ENCODE measurements at places on chromosomes 16 and 17. TPM values are rescaled to one million over a fixed set of nuclear protein-coding genes. Genes with fewer than 3 reads are reported as not detected.

Gene TSC2
- 33.3 TPM for polyA plus RNA-seq

Gene PYY
- not detected for polyA plus RNA-seq

Gene MT1M
- 7.4 TPM for polyA plus RNA-seq

Gene RASD1
- 18.4 TPM for polyA plus RNA-seq

Gene OTOP3
- not detected for polyA plus RNA-seq

Gene USB1
- polyA plus RNA-seq, result 60.7 TPM

DNA sequence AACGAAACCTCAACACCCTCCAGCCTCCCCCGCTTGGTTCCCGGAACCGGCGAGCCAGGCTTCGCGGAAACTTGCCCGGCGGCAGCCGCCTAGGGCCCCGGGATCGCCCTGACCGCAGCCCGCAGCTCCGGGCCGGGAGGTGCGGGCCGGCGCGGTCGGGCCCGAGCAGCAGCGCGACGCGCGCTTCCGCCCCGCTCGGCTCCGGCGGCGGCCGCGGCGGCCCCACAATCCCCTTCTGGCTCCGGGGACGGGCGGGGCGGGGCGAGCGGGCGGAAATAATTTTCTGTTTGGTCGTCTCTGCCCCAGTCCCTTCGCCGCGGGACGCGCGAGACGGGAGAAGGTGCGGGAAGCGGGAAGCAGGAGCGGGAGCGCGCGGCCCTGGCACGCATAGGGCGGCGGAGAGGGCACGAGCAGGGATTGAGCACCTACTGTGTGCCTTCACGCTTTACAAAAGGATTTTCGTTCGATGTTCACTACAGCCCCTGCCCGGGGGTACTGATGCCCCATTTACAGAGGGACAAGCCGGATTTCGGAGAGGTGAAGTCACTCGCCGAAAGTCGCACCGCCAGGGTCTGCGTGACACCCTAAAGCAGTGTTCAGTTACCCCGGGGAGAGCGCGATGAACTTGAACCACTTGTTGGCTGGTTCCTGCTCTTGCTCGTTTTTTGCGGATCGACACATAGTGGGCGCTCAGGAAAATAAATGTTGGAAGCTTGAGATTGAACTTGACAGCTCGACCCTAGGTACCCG, 2.7 kb upstream of the MLLT6 start:
- DNase-seq, result peak; percentile 87

GRCh38 chr17:58932956-58933355, 173.7 kb downstream of the TRIM37 start:
- no peak for DNase-seq

GRCh38 chr17:82380860-82381702, 9.5 kb downstream of the UTS2R start:
- no peak for DNase-seq

GRCh38 chr17:4899341-4900230, at the start of gene C17orf107:
Gene C17orf107, plus strand, starts transcription at chr17:4899536. Its CDS starts 227 bp downstream, at chr17:4899763.
- DNase-seq, result peak; percentile 86

DNA sequence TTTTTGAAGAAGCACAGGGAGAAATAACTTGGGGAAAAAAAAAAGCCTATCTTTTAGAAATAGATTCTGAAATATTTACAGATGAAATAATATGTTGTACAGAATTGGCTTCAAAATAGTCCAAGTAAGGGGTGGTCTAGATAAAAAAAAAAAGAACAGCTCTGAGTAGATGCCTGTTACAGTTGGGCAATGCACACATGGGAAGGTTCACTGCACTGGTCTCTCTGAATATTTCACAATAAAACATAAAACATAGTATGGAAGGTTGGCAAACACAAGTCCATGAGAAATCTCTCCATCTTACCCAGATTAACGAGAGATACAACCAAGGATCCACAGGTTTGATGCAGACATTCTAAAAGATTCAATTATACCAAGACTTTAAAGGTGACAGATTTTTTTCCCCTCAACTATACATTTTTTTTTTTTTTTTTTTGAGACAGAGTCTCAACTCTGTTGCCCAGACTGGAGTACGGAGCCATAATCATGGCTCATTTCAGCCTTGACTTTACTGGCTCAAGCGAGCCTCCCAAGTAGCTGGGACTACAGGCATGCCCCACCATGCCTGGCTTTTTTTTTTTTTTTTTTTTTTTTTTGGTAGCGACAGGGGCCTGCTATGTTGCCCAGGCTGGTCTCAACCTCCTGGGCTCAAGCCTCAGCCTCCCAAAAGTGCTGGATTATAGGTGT, 58.0 kb downstream of the KANSL1 start:
- no peak for DNase-seq

GRCh38 chr17:4544951-4545216, 10.3 kb downstream of the MYBBP1A start:
- no peak for DNase-seq

- DNase-seq, result no peak
These were observed 4.8 kb upstream of the COG1 start for GRCh38 chr17:73188011-73188410.

- DNase-seq, result no peak
These were observed 615 bp downstream of the NHERF2 start for GRCh38 chr16:2027024-2028010.

DNA sequence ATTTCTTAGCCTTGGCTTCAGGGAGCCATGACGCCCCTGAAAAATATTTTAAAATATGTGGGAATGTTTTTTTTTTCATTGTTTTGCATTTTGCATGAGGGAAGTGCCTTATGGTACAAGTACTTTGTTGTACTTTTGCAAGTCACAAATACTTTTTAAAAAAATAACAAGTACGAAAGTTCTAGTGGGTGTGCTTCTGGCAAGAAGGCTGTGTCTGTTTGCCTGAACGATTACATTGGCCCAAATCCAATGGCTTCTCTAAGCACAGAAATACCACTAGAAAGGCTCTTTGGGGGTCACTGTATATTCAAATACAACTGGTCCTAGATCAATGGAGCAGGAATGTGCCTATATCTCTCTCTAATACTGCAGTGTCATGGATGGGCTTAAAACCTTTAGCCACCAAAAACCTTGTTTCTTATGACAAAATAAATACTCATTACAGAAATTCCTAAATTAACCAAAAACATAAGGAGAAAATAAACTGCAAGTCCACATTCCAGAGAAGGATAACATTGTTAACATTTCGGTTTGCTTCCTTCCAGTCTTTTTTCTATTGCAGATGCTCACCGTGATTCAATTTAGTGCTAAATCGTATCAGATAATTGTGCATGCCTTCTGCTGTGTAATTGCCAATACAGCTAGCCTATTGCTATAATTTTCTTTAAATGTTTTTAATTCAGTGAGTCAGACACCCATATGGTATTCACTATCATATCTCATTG, 97.4 kb downstream of the VAT1L start:
- DNase-seq, result no peak

DNA sequence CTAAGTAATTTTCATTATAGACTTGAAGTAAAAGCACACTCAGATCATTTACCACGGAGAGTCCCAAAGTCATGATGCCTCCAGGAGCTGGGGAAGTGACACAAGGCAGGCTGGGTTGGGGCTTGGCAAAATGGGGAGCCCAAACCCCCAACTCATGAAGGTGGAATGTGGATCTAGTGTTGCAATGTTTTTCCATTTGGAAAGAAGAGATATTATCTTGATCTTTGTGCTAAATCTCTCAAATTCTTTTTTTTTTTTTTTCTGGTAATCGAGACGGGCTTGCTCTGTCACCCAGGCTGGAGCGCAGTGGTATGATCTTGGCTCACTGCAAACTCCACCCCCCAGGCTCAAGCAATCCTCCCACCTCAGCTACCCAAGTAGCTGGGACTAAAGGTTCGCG, 7.5 kb upstream of the KCNG4 start:
- DNase-seq, result no peak

- DNase-seq, result no peak
These were observed 32.4 kb downstream of the RAB11FIP3 start for GRCh38 chr16:457732-458400.

DNA sequence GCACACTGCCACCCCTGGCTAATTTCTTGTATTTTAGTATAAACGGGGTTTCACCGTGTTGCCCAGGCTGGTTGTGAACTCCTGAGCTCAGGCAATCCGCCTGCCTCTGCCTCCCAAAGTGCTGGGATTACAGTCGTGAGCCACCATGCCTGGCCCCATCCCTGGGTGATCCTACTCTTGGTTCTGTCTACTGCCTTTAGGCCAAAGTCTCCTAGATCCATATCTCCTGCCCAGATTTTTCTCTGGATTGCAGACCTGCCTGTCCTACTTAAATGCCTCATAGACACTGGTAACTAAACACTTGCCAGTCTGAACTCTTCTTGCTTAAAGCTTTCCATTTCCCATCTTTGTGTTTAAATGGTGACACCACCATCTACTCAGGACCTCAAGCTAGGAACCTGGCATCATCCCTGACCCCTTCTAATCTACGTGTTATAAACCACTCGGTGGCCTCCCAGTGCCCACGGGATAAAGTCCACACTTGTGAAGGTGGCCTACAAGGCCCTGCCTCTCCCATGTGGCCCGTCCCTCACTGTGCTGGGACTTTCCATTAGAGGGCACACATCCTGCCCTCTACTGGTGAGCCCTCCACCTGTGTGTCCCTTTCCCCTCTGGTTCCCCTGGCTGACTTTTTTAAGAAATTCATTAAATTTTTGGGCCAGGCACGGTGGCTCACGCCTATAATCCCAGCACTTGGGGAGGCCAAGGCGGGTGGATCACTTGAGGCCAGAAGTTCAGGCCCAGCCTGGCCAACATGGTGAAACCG, 51.1 kb downstream of the USP43 start:
- DNase-seq, result no peak

DNA sequence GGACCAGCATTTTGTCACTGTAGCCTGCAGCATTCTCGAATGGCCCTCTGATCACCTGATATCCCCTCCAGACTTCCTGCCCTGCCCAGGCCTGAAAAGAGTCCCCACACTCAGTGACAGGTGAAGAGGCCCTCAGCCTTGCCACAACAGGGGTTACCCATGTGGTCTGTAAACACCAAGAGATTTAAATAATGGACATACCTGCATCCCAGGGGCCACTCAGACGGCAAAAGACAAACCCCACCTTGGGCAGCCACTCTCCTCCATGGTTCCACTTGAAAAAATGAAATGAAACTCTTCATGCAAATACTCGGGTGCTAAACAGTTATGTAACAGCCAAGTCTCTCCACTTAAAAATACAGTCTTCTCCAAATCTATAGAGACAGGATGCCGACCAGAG, 22.9 kb upstream of the PECAM1 start:
- no peak for DNase-seq

- DNase-seq, result no peak
These were observed 383.2 kb upstream of the CCL2 start for GRCh38 chr17:33871720-33872540.

GRCh38 chr17:76909971-76910760, 42.0 kb downstream of the MGAT5B start:
- peak; percentile 48 for DNase-seq

- no peak for DNase-seq
These were observed 113.9 kb downstream of the BANP start for GRCh38 chr16:88064889-88065746.

DNA sequence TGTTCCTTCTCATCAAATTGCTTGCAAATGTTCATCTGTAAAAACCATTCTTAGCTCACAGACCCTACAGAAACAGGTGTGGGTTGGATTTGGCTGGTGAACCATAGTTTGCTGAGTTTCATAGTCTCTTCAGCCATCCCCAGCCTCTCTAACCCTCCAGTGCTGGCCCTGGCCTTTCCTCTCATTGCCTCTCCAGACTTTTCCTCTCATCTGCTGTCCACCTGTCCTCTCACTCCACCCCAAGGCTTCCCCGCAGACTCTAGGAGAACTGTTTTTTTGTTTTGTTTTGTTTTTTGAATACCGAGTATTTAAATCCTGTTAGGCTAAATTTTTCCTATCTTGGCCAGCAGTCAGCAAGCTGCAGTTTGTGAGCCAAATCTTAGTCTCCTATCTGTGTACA, 41.1 kb downstream of the MEOX1 start:
- DNase-seq, result no peak

- DNase-seq, result no peak
These were observed 54.8 kb downstream of the PSMD12 start for GRCh38 chr17:67311575-67311974.

- DNase-seq, result no peak
These were observed 26.1 kb downstream of the WNT9B start for GRCh38 chr17:46877466-46877865.

- no peak for DNase-seq
These were observed 20.1 kb downstream of the TPSG1 start for GRCh38 chr16:1204933-1205332.

GRCh38 chr17:32111141-32111771, 31.0 kb upstream of the RHOT1 start:
- peak; percentile 52 for DNase-seq

- peak; percentile 25 for DNase-seq
These were observed 1.6 kb downstream of the TPPP3 start for GRCh38 chr16:67391424-67392300.

DNA sequence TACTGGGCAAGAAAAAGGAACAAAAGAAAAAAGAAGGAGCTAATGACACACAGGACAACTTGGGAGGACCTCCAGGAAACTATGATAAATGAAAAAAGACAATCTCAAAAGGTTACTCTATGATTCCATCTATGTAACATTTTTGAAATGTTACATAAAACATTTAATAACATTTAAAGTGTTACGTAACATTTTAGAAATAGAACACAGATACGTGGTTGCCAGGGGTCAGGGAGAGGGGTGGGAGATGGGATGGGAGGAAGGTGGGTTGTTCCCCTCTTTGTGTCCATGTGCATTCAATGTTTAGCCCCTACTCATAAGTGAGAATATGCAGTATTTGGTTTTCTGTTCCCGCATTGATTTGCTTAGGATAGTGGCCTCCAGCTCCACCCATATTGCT, 116.6 kb downstream of the C16orf95 start:
- no peak for DNase-seq

- DNase-seq, result no peak
These were observed 4.9 kb upstream of the CDH1 start for GRCh38 chr16:68732042-68732680.

DNA sequence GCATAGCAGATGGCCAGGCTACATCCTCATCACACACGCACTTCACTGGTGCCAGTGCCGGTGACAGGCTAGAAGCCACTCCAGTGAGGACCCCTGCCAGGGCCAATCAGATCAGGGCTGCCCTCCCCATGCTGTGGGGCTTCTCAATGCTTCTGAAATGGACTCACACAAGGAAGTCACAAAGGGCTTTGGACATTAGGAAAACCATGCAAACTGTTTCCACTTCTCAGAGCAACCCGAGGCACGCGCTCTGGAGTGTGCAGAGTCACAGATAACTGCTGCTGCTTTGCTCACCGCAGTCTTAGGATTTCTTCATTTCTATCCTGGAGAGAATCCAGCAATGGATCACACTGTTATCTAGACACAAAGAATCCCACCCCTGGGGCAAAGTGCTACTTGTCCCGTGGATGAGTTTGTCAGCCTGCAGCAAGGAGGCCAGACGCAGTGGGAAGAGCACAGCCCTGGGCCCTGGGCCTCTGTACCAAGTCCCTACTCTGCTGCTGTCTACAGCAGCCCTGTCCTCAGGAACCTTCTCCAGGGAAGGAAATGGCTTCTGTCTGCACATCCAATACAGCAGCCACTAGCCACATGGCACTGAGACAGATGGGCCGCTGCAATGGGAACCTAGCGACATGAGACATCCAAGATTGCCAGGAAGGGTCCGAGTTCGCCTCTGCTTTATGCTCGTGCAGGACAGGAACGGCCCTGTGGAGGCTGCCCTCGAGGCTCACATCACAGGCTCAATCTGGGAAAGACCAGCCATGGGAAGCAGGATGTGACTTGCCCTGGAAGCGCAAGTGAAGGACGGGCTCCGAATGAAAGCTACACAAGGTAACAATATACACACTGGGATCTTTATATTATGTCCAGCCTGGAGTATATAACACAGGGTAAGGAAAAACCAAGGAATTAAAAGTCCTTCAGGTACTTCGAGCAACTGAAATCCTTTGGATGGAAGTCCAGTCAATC, 169.3 kb downstream of the ZFHX3 start:
- no peak for DNase-seq

All from heart left ventricle (tissue), 16 donors.